ENCODE measurements at places on chromosomes 1 and 21. TPM values are rescaled to one million over a fixed set of nuclear protein-coding genes. Genes with fewer than 3 reads are reported as not detected.
A peak's percentile ranks its signal among the peaks of the same experiment; 100 is the strongest.

GRCh38 chr1:236524895-236525184 is 1.1 kb downstream of the LGALS8 start:
- H3K4me3 ChIP-seq = peak overlapping the region; percentile 61
- no peak overlapping the region for H3K27ac ChIP-seq
- no peaks in the 10 kb centered on the region for H3K27me3 ChIP-seq
- no peak for DNase-seq

- no peaks in the 10 kb centered on the region for H3K36me3 ChIP-seq
- H3K27me3 ChIP-seq = no peaks in the 10 kb centered on the region
- no peaks in the 10 kb centered on the region for H3K4me1 ChIP-seq
- H3K27ac ChIP-seq = no peak overlapping the region
- no peak for DNase-seq
- no peak overlapping the region for H3K4me3 ChIP-seq
Observed at GRCh38 chr21:14572204-14572780, 26.2 kb upstream of the SAMSN1 start.

DNA sequence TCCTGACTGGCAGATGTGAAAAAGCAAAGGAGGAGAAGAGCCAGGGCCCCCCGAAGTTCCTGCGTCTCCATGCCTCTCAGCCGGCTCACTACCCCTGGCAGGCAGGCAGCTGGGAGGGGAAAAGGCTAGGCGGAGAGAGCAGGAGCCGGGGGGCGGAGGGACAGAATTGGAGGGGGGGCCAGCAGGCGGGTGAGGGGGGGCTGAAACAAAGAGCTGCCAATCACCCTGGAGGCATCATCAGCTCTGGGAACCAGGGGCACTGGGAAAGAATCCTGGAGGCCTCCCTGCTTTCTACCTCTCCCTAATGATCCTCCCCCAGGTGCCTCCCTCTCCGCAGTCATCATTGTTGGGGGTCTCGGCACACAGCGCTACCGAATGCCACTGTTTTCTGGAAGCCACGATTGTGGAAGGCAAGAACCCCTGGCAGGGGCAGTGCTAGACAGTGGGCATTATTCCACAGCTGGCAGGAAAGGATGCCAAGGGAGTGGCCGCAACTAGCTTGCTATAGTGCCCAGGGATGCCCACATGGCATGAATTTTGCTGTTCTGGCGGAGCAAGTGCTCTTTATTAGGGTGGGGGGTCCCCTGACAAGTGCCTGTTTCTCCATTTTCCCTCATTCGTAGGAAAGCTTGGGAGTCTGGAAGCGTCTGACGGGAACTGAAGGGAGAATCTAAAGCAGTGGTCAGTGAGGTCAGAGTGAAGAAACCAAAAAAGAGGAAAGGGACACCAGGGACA is at the start of gene THBS3:
THBS3 (minus strand) TSS at position 92 of the 735 bp plus-strand sequence; CDS start at position 71, 21 bp downstream.
- H3K4me3 ChIP-seq = peak within 1 kb of the TSS; percentile 100
- H3K27me3 ChIP-seq = no peaks in the 10 kb centered on the region
- DNase-seq = peak; percentile 12
- peaks cover 5% of the 10 kb centered on the region for H3K36me3 ChIP-seq
- peaks cover 15% of the 10 kb centered on the region for H3K4me1 ChIP-seq

- no peak overlapping the region for H3K27ac ChIP-seq
- H3K27me3 ChIP-seq = no peaks in the 10 kb centered on the region
- no peak overlapping the region for H3K4me3 ChIP-seq
- no peak for DNase-seq
- 0 out of 2 replicates have a peak, but pooled peaks cover 3% of the 10 kb centered on the region for H3K4me1 ChIP-seq
- H3K36me3 ChIP-seq = no peaks in the 10 kb centered on the region
Observed at GRCh38 chr1:183588827-183589226, 1.4 kb downstream of the NCF2 start.

GRCh38 chr1:151756291-151756690 is 7.0 kb downstream of the MRPL9 start:
- H3K36me3 ChIP-seq = peaks cover 17% of the 10 kb centered on the region
- H3K27me3 ChIP-seq = no peaks in the 10 kb centered on the region
- peak; percentile 44 for DNase-seq
- H3K27ac ChIP-seq = no peak overlapping the region
- H3K4me1 ChIP-seq = no peaks in the 10 kb centered on the region

- H3K4me1 ChIP-seq = peaks cover 8% of the 10 kb centered on the region
- DNase-seq = no peak
- no peak overlapping the region for H3K4me3 ChIP-seq
- no peaks in the 10 kb centered on the region for H3K36me3 ChIP-seq
- H3K27ac ChIP-seq = no peak overlapping the region
- peaks cover 18% of the 10 kb centered on the region for H3K27me3 ChIP-seq
Observed at GRCh38 chr1:41430582-41430981, 53.9 kb downstream of the EDN2 start.

KRTAP23-1 gene
- total RNA-seq = not detected

GRCh38 chr1:53811414-53811851 is 26.7 kb downstream of the NDC1 start:
- peaks cover 3% of the 10 kb centered on the region for H3K36me3 ChIP-seq
- no peaks in the 10 kb centered on the region for H3K27me3 ChIP-seq
- H3K4me1 ChIP-seq = peaks cover 6% of the 10 kb centered on the region

All from IMR-90 (cell line).